Immature natural killer cell (primary cell): ENCODE measurements at places on chromosomes 3 and 15.

- DNase-seq: no peak
- H3K27ac ChIP-seq: no peak overlapping the region
- H3K27me3 ChIP-seq: no peaks in the 10 kb centered on the region
- no peak overlapping the region for H3K4me3 ChIP-seq
Measured at GRCh38 chr3:42094128-42094527, 3.0 kb downstream of the TRAK1 start.

DNA sequence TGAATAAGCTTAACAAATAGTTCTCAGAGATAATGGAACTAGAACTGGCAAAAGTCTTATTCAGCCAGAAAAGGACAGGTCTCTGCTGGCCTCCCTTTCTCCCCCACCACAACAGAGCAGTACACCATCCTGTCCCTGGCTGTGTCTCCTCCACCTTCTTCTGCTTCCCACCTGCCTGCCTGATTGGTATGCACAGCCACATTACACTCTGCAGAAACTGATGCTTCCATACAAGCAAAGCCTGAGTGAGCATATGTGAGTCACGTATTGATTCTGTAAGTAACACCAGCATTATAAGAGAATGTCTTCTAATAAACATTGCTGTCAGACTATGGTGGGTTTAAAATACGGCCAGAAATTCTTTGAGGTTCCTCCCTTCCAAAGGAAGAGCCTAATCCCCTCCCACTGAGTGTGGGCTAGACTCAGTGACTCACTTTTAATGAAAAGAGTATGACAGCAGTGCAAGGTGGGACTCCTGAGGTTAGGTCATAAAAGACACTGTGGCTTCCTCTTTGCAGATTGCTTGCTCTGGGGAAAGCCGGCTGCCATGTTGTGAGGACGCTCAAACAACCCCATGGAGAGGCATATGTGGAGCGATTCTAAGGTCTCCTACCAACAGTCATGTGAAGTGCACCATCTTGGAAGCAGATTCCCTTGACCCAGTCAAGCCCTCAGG is 44.4 kb downstream of the ANXA2 start:
- H3K36me3 ChIP-seq: peaks cover 70% of the 10 kb centered on the region
- H3K4me1 ChIP-seq: no peaks in the 10 kb centered on the region
- no peak overlapping the region for H3K4me3 ChIP-seq
- no peak for DNase-seq
- H3K27ac ChIP-seq: no peak overlapping the region

DNA sequence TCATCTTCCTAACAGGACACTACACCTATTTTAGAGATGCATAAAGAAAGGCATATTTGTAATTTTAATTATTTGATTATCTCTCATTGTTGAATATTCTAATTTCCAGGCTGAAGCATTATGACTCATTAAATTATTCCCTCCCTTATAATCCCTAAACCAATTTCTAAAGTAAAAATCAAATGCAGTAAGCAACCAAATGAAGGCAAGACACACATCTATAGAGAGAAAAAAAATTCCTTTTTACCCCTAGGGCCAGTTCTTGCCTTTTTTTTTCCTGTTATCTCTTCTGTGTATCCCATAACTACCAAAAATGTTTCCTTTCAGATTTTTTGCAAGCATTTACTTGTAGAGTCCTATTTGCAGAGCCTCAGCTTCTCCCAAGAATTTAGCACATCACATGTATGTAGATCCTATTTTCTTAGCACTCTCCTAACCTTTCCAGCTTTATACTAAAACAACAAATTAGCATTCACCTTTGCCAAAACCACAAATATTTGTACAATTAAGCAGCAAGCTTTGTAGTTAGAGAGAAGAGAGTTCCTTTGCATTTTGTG is 177.9 kb downstream of the SATB1 start:
- no peak overlapping the region for H3K27ac ChIP-seq
- H3K27me3 ChIP-seq: peaks cover 2% of the 10 kb centered on the region
- no peaks in the 10 kb centered on the region for H3K4me1 ChIP-seq
- H3K36me3 ChIP-seq: no peaks in the 10 kb centered on the region
- H3K4me3 ChIP-seq: no peak overlapping the region

DNA sequence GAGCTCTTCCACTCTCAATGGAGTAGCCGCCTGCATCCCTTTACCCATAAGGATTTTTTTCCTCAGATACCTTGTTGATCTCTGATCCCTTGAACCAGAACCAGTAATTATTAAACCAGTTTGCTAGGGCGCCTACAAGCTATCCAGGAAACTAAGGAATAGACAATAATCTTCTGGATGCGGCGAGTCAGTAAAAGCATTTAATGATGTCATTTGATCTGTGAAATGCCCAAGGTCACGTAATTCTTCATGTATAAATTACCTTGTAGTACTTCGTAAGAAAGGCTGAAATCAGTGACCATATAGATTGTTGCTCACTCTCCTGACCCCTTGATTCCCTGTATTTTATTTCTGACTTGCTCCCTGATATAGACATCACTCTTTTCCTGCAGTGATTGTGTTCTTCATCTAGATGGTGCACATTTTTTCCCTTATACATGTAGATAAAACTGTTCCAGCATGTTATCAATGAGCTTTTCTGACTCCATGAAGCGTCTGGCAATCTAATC is 548.6 kb upstream of the NAALADL2 start:
- H3K4me1 ChIP-seq: no peaks in the 10 kb centered on the region
- no peak overlapping the region for H3K27ac ChIP-seq
- H3K36me3 ChIP-seq: no peaks in the 10 kb centered on the region
- DNase-seq: no peak
- no peak overlapping the region for H3K4me3 ChIP-seq
- H3K27me3 ChIP-seq: no peaks in the 10 kb centered on the region

GRCh38 chr3:194257916-194258668 is 93.0 kb downstream of the CPN2 start:
- H3K36me3 ChIP-seq: peaks cover 5% of the 10 kb centered on the region
- H3K4me3 ChIP-seq: no peak overlapping the region
- no peaks in the 10 kb centered on the region for H3K27me3 ChIP-seq
- peak overlapping the region; percentile 6 for H3K27ac ChIP-seq
- DNase-seq: no peak

DNA sequence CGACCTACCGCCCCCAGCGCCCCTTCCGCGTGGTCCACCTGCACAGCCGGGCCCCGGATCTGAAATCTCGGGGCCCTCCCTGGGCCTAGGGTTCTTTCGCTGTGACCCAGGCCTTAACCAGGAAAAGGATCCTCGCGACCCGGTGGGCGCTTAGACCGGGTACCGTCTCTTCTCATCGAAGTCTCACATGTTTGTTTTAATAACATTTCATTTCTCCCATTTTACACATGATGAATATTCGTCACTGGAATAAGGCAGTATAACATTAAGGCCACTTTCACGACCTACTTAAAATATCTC is 277 bp upstream of the DALRD3 start:
- peaks cover 3% of the 10 kb centered on the region for H3K36me3 ChIP-seq
- peak overlapping the region; percentile 90 for H3K4me3 ChIP-seq
- H3K27me3 ChIP-seq: peaks cover 13% of the 10 kb centered on the region
- DNase-seq: no peak
- H3K4me1 ChIP-seq: peaks cover 43% of the 10 kb centered on the region

DNA sequence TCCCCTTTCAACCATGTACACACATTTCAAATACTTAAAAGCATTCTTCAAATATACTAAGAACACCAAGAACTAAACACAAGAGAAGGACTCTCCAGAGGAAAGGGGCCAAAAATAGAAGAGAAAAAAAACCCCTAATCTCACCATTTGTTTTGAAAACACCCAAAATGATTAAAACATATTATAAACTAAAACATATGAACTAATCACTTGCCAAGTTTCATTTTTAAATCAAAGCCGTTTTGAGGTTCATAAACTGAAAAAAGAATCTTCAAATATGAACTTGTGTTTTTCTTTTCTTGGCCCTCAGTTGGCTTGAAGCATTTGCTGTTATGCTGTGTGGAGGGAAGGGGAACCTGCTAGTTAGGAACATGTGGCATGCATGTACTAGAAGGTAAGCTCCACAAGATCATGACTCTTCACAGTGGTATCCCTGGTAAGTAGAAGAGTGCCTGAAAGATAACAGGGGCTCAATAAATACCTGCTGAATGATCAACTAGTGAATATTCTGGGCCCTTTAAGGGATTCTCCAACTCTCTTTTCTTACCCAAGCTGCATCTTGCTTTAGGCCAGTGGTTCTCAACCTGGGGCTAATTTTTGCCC is 224.5 kb downstream of the TIGIT start:
- H3K4me3 ChIP-seq: no peak overlapping the region
- H3K4me1 ChIP-seq: no peaks in the 10 kb centered on the region
- DNase-seq: no peak
- no peak overlapping the region for H3K27ac ChIP-seq
- no peaks in the 10 kb centered on the region for H3K27me3 ChIP-seq

DNA sequence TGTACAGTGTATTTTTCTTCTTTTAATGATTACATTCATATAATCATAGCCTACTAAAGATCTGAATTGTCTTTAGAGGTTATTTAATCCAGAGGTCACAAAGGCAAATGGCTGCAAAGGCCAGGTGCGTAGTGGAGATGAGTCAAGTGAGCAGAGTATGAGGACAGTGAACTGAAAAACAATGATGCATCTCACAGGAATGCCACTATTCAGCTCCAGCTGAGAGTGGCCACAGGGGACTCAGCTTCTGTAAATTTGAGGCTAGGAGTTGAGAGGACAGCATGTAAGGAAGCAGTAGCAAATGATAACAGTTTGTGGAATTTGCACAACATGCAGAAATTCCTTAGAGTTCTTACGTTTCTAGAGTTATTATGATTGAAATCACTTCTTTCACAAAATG is 50.4 kb downstream of the COL6A5 start:
- DNase-seq: no peak
- H3K4me3 ChIP-seq: no peak overlapping the region
- H3K4me1 ChIP-seq: no peaks in the 10 kb centered on the region
- no peak overlapping the region for H3K27ac ChIP-seq
- H3K36me3 ChIP-seq: no peaks in the 10 kb centered on the region

GRCh38 chr3:69178082-69178481 is 55.7 kb upstream of the LMOD3 start:
- no peak overlapping the region for H3K27ac ChIP-seq
- no peak for DNase-seq
- peaks cover 3% of the 10 kb centered on the region for H3K27me3 ChIP-seq
- H3K4me1 ChIP-seq: no peaks in the 10 kb centered on the region
- no peaks in the 10 kb centered on the region for H3K36me3 ChIP-seq
- no peak overlapping the region for H3K4me3 ChIP-seq

- H3K4me3 ChIP-seq: no peak overlapping the region
- H3K4me1 ChIP-seq: peaks cover 12% of the 10 kb centered on the region
- peaks cover 3% of the 10 kb centered on the region for H3K27me3 ChIP-seq
- no peaks in the 10 kb centered on the region for H3K36me3 ChIP-seq
- no peak overlapping the region for H3K27ac ChIP-seq
Measured at GRCh38 chr15:68271854-68272471, 5.6 kb upstream of the FEM1B start.

DNA sequence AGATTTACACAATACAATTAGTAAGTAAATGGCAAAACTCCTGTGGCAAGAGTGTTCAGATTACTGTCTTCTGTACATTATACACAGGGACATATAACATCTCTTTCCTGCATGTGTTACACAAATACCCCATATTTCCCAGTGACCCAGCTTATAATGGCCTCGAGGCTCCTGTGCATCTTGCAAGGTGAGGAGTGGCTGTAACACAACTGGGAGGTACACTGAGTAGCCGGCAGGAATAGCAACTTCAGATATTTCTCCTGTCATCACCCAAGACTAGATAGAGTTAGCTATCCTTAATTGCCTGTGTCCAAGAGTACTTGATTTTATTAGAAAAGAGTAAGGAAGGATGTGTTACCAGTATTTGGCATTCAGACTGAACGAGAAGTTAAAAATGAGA is 5.6 kb downstream of the GMPS start:
- H3K4me3 ChIP-seq: no peak overlapping the region
- no peak for DNase-seq
- H3K36me3 ChIP-seq: no peaks in the 10 kb centered on the region
- H3K27me3 ChIP-seq: no peaks in the 10 kb centered on the region
- H3K27ac ChIP-seq: no peak overlapping the region

- DNase-seq: no peak
- peaks cover 7% of the 10 kb centered on the region for H3K27me3 ChIP-seq
- peaks cover 35% of the 10 kb centered on the region for H3K4me1 ChIP-seq
- peak overlapping the region; percentile 81 for H3K4me3 ChIP-seq
- H3K36me3 ChIP-seq: no peaks in the 10 kb centered on the region
Measured at GRCh38 chr3:179321668-179322285, 1.1 kb upstream of the ZNF639 start.

DNA sequence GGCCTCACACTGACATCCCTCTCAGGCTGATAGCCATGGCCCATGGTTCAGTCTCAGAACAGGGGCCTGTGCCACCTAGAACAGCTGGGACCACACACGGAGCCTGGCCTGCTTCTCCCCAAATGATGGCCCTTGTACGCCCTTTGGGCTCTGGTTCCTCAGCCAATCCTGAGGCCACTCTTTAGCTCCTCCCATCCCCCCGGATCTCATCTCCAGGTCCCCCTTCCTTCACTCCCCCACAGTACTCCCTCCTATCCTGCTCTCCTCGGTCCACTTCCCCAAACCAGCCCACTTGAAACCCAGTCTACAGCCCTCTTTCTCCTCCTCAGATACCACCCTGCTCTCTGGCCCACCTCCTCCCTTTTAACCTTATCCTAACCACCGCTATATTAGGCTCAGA is 17.8 kb upstream of the ZFYVE19 start:
- DNase-seq: no peak
- peak overlapping the region; percentile 56 for H3K27ac ChIP-seq
- no peaks in the 10 kb centered on the region for H3K27me3 ChIP-seq
- H3K4me1 ChIP-seq: peaks cover 25% of the 10 kb centered on the region
- no peak overlapping the region for H3K4me3 ChIP-seq

- H3K4me3 ChIP-seq: no peak overlapping the region
- H3K36me3 ChIP-seq: no peaks in the 10 kb centered on the region
- no peaks in the 10 kb centered on the region for H3K4me1 ChIP-seq
- no peak for DNase-seq
- H3K27ac ChIP-seq: no peak overlapping the region
- H3K27me3 ChIP-seq: peaks cover 3% of the 10 kb centered on the region
Measured at GRCh38 chr15:48617619-48618018, 27.9 kb downstream of the FBN1 start.

GRCh38 chr15:66661432-66662096 is 40.5 kb upstream of the SMAD6 start:
- no peaks in the 10 kb centered on the region for H3K4me1 ChIP-seq
- DNase-seq: no peak
- no peak overlapping the region for H3K4me3 ChIP-seq
- H3K27me3 ChIP-seq: no peaks in the 10 kb centered on the region
- no peak overlapping the region for H3K27ac ChIP-seq

GRCh38 chr3:146550743-146551510 is 6.5 kb upstream of the PLSCR1 start:
- H3K4me3 ChIP-seq: no peak overlapping the region
- H3K27me3 ChIP-seq: no peaks in the 10 kb centered on the region
- no peak overlapping the region for H3K27ac ChIP-seq
- H3K36me3 ChIP-seq: no peaks in the 10 kb centered on the region
- DNase-seq: no peak
